ENCODE measurements at places on chromosomes 16 and 17.

DNA sequence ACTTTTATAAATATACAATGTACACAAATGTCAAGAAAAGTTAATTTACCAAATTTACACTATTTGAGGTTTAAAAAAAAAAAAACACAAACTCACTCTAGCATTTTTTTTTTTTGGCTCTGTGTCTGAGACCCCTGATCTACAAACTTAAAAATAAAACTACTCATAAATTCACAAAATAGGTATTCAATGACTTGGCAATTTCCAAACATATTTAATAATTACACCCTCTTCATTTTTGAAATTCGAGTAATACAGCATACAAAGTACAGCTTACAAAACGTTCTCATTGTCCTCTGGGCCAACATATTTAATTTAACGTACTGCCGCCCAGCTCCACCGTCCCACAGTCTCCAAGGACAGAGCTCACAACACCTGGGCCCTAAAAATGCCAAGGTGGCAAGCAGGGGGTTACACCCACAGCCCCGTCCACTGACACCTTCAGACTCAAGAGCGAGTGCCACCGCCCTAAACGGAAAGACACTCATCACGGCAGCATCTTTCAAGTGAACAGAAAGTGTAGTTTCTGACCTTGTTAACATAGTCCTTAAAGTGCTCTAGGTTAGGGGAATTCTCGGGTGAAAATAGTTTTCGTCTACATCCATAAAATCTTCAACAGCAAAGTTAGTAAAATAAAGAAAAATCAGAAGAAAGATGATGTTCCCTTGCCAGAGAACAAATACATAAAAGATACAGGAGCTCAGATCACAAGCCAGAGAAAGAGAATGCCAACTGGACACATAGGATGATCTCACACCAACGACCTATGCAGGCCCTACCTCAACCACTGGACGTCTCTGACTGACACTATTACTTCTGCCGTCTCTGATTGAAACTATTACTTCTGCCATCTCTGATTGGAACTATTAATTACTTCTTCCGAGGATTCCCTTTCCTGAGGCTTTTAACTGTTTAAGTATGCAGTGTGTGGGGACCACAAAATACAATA, 4.2 kb downstream of the ADCY9 start:
- DNase-seq = peak; percentile 49

DNA sequence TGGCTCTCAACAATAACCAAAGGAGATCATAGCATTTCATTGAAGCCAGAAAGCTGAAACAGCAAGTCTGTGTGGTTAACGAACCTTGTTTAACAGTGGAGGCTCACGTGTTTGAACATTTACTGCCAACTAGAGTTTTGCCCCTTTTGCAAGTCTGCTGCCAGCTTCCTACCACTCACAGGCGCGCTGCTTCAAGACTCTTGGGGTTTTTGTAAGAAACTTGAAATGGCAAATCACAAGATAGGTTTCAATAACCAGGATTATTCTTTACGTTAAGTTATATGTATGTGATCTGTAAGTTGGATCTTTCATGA, 1.2 kb downstream of the SNTB2 start:
- DNase-seq = peak; percentile 47

GRCh38 chr16:51134269-51134812, 16.7 kb downstream of the SALL1 start:
- DNase-seq = no peak

DNA sequence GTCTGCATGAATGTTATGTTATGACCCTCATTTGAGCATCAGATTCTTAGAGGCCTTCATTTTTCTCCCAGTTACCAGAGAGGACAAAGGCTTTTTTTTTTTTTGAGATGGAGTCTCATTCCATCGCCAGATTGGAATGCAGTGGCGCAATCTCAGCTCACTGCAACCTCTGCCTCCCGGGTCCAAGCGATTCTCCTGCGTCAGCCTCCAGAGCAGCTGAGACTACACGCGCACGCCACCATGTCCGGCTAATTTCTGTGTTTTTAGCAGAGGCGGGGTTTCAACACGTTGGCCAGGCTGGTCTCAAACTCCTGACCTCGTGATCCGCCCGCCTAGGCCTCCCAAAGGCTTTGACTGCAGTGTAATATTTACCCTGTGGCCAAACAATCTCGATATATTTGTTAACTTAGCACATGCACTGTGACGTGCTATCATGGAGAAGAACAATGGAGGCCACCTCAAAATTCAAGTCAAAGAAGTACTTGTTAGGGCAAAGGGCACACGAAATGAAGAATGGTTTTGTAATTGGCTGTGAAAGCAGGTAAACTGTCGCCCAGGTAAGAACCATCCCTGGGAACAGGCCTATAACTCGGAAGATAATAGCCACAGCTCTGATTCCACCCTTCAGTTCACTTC, 303.4 kb downstream of the SLC39A11 start:
- DNase-seq = peak; percentile 68

DNA sequence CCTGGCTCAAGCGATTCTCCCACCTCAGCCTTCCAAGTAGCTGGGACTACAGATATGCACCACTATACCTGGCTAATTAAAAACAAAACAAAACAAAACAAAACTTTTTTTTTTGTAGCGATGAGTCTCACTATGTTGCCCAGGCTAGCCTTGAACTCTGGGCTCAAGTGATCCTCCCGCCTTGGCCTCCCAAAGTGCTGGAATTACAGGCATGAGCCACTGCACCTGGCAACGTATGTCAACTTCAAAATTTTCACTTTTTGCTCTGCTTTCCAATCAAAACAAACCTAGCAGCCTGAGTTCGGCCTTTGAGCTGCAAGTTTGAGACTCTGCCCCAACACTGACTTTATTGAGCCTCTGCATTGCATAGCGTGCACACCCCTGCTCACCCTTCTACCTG, 4.5 kb upstream of the RAI1 start:
- DNase-seq = no peak

GRCh38 chr16:75929046-75929445, 202.8 kb upstream of the CPHXL start:
- DNase-seq = no peak

DNA sequence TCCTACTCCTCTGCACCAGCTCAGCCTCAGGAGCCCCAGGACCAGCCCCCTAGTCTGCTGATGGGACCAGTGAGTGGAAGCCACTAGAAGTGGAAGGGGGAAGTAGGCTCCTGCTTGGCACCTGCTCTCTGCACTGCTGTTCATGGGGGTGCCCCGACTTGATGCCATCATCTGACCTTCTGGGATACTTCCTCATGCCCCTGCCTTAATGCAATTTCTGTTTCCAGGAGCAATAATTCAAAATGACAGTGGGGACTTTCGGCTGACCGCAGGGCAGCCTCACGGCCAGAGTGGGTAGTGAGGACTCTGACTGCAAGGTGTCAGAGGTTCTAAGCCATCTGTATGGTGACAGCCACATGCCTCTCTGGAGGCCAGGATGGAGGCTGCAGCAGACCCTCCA, 196.4 kb upstream of the WSCD1 start:
- no peak for DNase-seq

DNA sequence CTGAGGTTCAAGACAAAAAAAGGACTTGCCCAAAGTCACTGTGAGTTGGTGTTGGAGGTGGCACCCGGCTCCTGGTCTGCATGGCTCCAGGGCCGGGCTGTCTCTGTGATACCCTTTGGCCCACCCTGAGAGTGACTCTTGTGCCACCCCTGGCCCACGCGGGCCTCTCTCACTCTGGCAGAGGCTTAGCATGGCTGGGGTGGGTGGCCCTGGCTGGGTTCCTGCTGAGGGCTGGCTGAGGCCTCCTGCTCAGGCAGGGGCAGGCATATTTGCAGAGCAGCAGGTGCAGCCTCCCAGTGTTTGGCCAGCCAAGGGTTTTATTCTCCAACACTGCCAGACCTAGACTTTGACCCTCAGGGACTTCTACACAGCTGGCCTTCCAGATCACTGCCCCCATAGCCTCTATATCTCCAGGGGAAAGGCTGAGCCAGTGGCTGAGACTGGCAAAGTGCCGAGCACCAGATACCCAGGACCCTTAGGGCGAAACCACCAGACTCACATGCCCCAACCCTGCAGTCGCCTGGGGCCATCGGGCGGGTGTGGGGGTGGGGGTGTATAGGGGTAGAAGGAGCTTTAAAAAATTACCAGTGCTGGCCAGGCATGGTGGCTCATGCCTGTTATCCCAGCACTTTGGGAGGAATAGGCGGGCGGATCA, 21.5 kb upstream of the ADGRG1 start:
- DNase-seq = no peak

DNA sequence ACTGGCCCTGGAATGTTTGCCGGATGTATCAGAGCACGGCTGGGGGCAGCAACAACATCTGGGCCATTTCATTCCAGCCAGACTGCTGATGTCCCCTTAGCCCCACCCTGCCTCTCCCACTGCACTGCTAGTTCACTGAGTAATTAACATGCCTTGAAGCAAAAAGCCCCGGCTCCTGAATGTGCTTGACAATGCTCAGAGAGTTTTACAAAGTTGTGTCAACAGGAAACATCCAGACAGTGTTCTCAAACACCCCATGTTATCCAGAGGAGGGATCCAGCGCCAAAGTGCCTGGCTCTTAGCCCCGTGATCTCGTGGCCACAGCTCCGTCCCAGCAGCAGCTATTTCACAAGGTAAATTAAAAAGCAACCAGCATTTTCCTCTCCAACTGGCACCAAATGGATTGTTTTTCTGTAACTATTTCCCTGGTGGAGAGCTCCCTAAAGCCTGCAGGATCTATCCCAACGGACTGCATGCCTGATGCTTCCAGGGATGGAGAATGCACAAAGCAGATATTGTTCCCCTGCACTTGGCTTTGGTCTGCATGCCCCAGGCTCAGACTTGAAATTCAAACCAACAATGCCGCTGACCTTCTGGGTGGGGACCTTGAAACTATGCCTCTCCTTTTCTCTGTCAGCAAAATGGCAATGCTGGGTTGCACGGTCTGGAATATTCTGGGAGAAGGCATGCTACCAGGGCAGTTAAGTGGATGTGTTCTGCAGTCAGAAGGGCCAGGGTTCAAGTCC, 115.6 kb upstream of the CDH5 start:
- peak; percentile 76 for DNase-seq

DNA sequence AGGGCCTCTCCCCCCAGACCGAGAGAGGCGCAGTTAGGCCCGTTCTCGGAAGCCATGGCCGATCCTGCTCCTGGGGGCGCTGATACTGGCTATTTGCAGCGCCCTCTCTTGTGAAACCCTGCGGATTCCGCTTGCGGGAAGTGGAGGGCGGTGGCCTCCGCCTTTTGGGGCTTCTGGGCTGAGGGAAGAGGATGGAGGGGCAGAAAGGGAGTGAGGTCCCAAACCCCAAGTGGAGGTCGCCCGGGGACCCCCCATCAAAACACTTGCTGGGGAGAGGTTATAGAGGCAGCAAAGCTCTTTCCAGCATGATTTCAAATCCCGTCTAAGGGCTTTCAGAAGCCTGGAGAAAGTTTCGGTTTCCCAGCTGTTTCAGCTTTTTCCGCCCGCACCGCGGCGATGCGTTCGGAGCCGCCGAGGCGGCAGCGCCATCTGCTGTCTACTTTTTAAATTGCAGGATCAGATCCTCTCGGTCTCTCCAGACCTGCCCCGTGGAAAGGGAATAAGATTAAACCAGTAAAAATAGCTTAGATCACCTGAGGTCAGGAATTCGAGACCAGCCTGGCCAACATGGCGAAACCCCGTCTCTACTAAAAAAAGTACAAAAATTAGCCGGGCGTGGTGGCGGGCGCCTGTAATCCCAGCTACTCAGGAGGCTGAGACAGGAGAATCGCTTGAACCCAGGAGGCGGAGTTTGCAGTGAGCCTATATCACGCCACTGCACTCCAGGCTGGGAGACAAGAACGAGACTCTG, 15.8 kb downstream of the SNX20 start:
- DNase-seq = peak; percentile 72

DNA sequence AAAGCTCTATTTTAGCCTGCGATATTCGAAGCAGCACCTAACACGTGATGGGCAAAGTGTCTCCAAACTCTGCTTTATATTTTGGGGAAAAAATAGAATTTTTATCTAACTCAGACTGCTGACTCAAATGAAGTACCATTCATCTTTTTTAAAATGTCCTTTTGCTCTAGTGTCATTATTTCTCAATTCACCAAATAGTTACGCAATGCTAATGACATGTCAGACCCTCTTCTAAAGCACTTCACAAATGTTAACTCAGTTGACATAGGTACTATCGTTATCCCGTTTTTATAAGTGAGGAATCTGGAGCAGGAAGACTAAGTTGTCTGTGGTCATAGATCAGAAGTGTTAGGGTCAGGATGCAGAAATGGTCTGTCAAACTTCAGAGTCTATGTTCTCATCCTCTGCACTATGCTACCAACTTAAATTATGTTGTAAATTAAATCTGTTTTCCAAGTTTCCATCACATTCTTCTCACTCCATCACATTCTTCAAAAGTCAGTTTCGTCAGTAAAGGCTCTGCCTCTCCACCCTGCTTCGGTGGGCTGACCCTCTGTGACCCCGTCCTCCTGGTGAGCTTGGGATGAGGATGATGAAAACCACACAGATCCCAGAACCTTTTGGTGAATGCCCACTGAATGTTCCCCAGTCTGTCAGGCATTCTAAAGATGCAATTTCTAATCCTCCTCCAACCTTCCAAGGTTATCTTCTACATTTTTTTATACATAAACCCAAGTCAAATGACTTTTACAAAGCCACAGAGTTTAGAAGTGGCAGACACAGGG, 102.8 kb downstream of the ADAMTS18 start:
- no peak for DNase-seq

GRCh38 chr16:83389751-83390150, 418.0 kb upstream of the HSBP1 start:
- no peak for DNase-seq

DNA sequence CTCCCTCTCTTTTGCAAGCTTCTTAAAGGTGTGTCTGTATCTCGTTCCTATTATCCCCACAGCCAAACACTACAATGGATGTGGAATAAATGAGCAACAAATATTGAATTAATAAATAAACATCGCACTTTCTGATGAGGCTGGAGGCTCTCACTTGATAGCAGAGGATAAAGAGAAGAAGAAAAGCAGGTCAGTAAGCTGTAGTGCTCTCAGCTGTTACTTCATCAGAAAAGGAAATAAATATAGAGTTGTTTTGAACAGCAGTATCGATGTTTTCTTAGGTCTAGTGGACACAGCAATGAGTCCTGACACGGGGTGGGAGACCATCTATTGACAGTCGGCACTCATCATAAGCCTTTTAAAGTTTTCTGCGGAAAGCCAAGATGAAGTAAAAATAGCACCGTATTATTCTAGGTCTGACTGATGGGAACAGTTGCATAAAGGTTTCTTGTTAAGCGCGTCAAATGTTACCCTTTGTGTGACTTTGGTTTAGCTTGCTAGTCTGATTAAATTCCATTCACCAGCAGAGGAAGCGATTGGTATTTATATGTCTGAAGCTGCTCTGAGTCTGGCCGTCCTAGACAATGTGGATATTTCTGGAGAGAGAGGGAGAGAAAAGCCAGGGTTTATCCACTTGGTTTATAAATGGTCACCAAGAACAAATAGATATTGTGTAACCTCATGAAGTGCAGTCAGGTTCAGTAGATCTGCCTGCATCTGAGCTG, 646.1 kb downstream of the CDH11 start:
- DNase-seq = no peak

GRCh38 chr17:77825621-77826020, 132.9 kb upstream of the TNRC6C start:
- DNase-seq = no peak

GRCh38 chr17:34135841-34136240, 119.2 kb upstream of the CCL2 start:
- no peak for DNase-seq
